Heart left ventricle (tissue), 16 donors: ENCODE measurements at places on chromosomes 12 and 14. TPM values are rescaled to one million over a fixed set of nuclear protein-coding genes. Genes with fewer than 3 reads are reported as not detected.
A peak's percentile ranks its signal among the peaks of the same experiment; 100 is the strongest.

DNA sequence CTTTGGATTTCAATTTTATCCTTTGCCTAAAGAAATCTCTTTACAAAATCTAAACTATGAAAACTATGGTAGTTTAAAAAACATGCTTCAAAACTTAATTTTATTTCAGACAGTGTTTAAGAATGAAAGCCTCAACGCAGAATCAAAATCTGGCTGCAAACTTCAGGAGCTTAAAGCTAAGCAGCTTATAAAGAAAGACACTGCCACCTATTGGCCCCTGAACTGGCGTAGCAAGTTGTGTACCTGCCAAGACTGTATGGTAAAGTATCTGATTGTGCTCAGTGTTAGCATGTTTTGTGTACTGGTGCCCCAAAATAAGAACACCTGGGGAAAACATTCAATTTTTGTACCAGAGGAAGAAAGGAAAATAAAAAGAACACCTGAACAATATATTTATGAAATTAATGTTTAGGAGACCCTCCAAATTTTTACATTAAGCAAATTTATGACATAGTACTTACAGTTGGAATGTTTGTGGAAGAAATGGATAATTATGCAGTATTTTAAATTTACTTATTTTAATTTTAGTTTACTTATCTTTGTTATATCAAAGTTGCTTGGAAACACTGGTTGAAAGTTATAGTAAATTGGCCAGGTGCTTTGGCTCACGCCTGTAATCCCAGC lies 12.2 kb downstream of the UBR7 start:
- no peak overlapping the region for H3K4me3 ChIP-seq
- H3K4me1 ChIP-seq = no peaks in the 10 kb centered on the region
- H3K27me3 ChIP-seq = no peaks in the 10 kb centered on the region
- H3K27ac ChIP-seq = no peak overlapping the region
- DNase-seq = no peak
- H3K36me3 ChIP-seq = peaks cover 90% of the 10 kb centered on the region

DNA sequence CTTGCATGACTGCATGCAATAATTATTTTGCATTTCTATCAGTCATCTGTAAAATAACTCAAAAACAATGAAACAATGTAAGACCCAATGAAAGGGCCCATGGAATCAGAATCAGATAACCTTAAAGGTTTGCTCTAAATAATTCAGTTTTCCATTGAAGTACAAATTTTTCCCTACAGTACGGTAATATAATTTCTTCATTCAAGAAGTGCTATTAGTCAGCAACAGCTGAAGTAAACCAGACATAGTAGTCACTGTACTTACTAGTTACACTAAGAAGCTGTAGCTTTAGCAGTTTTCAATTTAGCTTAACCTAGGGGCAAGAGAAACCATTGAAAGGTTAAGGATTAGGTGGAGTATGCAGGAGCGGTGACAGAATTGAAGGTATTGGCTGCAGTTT lies 43.5 kb downstream of the BCAT1 start:
- H3K36me3 ChIP-seq = no peaks in the 10 kb centered on the region
- H3K4me1 ChIP-seq = peaks cover 4% of the 10 kb centered on the region
- H3K27ac ChIP-seq = no peak overlapping the region
- no peak for DNase-seq
- no peaks in the 10 kb centered on the region for H3K27me3 ChIP-seq
- H3K4me3 ChIP-seq = no peak overlapping the region

- H3K27me3 ChIP-seq = no peaks in the 10 kb centered on the region
- no peaks in the 10 kb centered on the region for H3K4me1 ChIP-seq
- no peak for DNase-seq
These were observed 602.8 kb downstream of the RPS29 start for GRCh38 chr14:48983351-48983888.

The CCDC60 gene
- polyA plus RNA-seq = not detected

GRCh38 chr12:11697131-11697530 lies 47.7 kb downstream of the ETV6 start:
- no peaks in the 10 kb centered on the region for H3K27me3 ChIP-seq
- no peak overlapping the region for H3K27ac ChIP-seq
- H3K36me3 ChIP-seq = no peaks in the 10 kb centered on the region

DNA sequence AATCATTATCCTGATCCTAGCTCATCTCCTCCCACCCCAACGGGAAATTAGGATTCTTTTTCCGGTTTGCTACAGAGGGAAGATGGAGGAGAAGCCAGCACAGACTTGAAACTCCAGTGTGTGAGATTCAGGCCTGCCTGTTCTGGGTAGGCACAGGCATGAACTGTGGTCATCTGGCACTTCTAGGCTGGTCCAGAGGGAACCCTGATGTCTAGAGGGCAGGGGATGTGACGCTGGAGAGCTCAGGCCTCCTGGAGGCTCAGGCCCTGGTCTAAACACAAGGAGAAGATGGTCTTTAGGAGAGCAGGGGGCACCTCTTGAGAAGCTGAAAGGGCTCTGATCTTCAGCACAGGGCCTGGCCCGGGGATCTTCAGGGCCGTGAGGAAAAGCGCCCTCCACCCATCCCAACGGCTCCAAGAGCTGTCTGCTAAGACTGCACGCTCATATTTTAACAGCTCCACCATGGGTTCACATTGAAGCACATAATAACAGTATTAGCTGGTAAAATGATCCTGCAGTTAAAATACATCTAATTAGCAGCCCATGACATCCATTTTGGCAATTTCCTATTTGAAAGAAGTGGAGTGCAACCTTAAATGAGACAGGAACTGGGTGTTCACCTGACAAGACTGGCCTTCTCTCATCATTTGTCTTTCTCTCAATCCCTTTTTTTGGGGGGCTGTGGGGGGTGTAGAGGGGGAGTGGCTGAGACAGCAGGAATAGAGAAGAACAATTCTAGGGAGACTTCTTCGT lies 35.4 kb downstream of the BCL11B start:
- H3K4me3 ChIP-seq = no peak overlapping the region
- peak overlapping the region; percentile 63 for H3K27ac ChIP-seq
- H3K27me3 ChIP-seq = no peaks in the 10 kb centered on the region
- H3K4me1 ChIP-seq = no peaks in the 10 kb centered on the region

The GAS2L3 gene
- polyA plus RNA-seq = 0.47 TPM

The CNTN1 gene
- 0.01 TPM for polyA plus RNA-seq

- DNase-seq = no peak
- H3K36me3 ChIP-seq = no peaks in the 10 kb centered on the region
- no peaks in the 10 kb centered on the region for H3K4me1 ChIP-seq
These were observed 256.9 kb upstream of the RGS6 start for GRCh38 chr14:71675126-71675899.

The ATL1 gene
- 0.67 TPM for polyA plus RNA-seq
